ENCODE measurements at places on chromosomes 11 and 22.

- no peak for DNase-seq
Measured at GRCh38 chr11:17865765-17866428, 131.3 kb downstream of the KCNC1 start.

DNA sequence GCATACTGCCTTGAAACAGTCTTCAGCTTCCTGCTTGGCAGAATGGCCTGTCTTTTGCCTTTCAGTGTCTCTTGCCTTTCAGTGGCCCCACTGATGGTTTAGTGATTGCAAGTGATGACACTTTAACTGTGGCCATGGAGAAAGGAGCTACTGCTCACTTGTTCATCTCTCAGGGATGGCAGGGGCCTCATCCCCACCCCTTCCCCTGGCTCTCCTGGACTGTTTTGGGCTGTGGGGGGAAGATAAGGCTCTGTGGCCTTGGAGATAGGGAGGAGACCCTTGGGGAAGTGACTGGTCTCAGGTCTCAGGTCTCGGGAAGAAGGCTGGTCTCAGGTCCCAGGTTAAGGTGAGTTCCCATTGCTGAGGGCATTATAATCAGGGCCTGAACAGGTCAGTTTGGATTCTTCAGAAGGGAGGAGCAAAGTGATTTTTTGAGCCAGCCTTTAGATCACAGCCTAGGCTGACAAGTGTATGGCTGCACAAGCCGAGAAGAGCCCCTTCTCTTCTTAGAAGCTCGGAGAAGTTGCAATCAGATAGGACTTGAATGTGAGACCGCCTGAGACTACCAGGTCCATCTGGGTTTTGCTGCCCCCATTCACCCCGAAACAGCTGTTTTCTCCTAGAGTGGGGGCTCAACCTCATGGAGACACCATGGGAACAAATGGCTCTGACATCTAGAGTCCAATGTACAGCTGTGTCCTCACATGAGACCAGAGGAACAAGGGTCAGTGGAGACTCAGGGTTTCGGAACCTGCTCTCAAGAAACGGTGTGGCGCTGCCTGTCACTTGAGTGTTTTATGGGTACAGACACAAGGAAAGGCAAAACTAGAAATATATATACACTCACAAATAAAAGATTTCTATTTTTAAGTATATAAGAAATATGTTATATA lies 15.9 kb upstream of the P2RY2 start:
- no peak for DNase-seq

DNA sequence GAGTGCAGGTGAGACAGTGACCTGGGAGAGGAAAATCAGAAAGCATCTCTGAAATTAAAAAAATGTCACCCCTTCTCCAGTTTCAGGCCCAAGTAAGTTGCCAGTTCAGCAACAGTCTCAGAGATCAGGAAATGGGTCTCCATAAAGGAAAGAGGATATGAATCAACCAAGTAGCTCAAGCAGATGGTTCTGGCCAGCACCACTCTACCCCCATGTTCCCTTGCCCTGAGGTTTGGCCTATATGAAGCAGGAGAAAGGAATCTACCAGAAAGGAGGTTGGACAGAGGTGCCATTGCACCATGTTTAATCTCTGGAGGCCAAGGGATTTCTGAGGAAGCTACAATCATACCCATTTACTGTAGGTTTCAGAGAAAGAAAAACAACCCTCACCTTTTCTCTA lies 7.7 kb downstream of the FZD4 start:
- DNase-seq: no peak

DNA sequence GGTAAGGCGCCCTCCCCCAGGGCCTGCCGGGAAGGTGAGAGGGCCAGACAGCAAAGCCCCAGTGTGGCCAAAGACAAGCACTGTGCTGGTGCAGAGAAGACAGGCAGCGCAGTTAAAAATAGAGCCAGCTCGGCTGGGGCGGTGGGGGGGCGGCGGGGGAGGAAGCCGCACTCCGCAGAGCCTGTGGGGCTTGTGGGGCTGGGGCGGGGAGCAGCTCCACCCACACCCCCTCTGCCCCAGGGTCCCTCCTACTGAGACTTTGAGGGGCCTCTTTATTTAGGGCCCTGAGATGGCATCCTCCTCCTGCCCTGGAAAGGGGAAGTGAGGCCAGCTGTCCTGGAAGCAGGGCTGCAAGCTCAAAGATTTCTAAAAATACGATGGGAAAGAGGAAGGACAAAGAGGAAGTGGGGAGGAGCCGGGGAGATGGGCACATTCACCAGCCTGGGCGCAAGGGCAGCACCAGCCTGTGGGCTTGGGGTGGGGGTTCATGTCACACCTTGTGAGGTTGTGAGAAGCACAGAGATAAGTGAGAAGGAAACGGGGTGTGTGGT lies 2.6 kb downstream of the CYTH4 start:
- peak; percentile 28 for DNase-seq

- no peak for DNase-seq
Measured at GRCh38 chr11:4059424-4059823, 35.2 kb upstream of the RRM1 start.

DNA sequence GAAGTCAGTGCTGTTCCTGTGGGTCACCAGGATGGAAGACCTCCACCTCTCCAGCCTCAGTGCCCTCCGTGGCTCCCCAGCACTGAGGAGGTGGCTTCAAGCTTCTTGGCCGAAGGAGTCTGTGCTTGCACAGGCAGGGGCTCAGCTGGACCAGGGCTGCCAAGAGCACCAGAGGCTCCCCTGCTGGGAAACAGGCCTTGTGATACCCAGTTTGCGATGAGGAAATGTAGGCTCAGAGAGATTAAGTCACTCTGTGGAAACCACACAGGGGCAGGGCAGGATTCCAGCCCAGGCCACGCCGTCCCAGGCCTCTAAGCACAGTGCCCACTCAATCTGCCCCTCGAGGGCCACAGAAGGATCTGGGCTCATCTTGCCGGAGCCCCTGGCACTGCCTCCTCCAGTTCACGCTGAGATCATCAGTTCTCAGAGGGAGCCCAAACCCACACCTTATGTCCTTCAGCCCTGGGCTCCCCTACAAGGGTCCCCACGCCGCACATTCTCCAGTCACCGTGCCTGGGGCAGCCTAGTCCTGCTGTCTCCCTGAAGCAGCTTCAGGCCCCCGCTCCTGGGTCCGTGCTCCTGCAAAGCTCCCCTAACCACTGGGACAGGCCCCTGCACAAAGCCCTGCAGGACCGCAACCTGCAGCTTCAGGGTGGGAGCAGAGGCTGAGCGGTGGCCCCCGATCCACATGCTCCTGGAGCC lies 21.6 kb downstream of the ANO1 start:
- no peak for DNase-seq

All from T-helper 17 cell (primary cell).